BJ (cell line): ENCODE measurements at places on chromosomes 1 and 21. TPM values are rescaled to one million over a fixed set of nuclear protein-coding genes. Genes with fewer than 3 reads are reported as not detected.

Gene FLG
- polyA plus RNA-seq: not detected in 2 replicates

- DNase-seq: no peak
Measured at GRCh38 chr1:74693473-74693872, 19.9 kb upstream of the ERICH3 start.

DNA sequence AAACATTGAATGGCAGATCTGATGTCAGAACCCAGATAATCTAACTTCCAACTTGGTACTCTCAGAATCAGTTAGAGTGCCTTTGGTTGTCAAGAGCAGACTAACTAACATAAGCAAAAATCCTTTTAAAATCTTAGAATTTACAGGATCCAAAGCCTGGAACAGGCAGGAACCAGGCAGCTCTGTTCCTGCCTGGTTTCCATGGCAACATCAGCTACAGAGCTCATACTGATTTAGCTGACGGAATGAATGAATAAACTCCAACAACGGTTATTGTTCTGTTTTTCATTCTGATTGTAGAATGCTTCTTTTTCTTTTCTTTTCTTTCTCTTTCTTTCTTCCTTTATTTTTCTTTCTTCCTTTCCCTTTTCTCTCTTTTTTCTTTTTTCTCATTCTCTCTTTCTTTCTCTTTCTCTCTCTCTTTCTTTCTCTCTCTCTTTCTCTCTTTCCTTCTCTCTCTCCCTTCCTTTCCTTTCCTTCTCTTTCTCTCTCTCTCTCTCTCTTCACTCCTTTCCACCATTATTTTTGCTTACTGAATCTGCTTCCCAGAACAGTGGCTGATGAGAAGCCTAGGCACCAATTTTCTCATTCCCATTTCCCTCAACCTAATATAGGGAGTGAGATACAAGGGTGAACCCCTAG lies 121.6 kb downstream of the RGS7 start:
- no peak for DNase-seq

- no peak for DNase-seq
Measured at GRCh38 chr1:155890251-155890650, 20.9 kb downstream of the RIT1 start.

GRCh38 chr1:231194843-231195516 lies 33.1 kb downstream of the TRIM67 start:
- DNase-seq: no peak
